Activated CD8-positive, alpha-beta memory T cell treated with anti-CD3 and anti-CD28 coated beads, Interleukin-2, amount 50 U/mL, for 4 hours (primary cell): ENCODE measurements at places on chromosomes 5 and 9.
A peak's percentile ranks its signal among the peaks of the same experiment; 100 is the strongest.

GRCh38 chr9:20524776-20525175, 97.5 kb downstream of the MLLT3 start:
- DNase-seq: no peak

DNA sequence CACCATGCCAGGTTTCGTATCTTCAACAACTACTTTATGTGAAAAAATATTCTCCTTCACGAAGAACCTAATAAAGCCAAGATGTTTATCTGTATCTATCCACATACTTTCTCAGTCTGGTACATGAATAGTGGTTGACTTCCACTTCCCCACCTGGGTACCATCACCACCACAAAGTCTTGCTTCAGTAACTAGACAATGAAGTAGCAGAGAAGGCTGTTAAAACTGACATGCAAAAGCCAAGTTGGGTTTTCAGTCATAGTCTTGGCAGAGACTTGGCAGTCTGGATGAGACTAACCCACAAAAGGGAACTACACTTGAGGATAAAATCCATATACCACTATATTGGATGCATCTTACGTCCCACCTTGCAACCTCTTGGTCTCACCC, 5.0 kb downstream of the P4HA2 start:
- no peak for DNase-seq

DNA sequence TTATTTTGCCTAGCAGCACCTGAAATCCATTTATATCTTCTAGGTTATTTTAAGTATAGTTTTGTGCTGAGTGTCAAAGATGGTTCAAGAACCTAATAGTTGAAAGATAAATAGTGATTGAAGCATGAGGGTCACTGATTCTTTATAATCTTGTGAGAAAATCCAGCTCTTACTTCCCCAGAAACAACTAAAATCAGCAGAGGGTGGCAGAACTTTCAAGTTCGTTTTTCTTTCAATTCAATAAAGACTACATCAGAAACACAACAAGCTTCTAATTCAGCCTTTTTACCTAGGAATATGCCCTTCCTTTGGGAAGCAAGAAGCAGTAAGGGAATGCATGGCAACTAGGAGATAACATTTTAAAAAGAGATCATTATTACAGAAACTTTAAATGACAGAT, 202.6 kb downstream of the KIAA0825 start:
- DNase-seq: no peak

- no peak for DNase-seq
Measured at GRCh38 chr9:21835121-21835520, 32.7 kb downstream of the MTAP start.

DNA sequence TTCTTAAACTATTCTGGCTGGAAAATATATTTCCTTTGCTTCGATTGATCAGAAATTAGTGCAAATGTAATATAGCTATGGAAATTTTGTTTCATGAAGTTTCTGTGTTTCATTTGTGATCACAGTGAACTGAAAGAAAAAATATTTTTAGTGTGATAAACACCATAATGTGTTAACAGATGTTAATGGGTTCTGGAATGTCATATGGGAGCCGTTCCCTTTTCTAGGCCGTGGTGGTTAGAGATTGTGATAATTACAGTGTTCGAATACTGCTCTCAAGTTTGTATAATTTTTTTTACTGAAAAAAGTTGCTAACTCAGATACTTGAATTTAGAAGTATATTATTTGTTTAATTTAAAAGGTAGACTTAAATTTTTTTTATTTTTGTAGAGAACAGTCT, 19.3 kb downstream of the GAPVD1 start:
- no peak for DNase-seq

DNA sequence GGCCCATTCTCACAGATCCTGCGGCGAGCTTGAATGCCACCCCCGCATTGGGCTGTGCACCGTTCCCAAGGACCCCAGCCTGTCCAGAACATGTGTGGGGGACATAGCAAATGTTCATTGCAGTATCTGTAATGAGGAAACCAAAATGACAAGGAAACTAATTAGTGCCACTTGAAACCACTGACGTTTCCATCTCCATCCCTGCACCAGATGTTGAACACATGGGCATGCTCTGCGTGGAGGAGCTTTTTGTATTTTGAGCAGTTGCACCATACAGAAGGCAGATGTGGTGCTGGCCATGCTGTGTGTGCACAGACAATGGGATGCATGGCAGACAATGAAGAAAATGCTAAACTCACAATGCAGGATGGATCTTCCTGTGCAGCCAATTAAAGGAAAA, 437.7 kb downstream of the SEMA5A start:
- DNase-seq: no peak

DNA sequence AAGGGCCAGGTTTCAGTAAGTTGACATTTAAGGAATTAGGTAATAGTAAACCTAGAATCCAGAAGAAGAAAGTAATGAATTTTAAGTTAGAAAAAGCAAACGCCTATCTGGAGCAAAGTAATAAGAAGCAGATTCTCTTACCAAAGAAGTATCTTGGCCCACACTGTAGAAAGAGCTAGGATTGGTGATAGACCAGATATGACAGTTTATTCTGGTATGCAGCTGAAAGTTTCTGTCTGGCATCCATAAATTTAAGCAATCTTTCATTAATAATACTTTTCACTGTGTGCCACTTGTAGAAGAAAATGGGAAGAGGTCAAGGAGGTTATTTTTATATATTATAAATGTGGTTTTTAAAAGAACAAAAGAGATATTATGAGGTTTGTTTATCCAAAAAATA, 3.0 kb downstream of the RECK start:
- no peak for DNase-seq

GRCh38 chr9:91914404-91914803, 35.6 kb downstream of the ROR2 start:
- no peak for DNase-seq

DNA sequence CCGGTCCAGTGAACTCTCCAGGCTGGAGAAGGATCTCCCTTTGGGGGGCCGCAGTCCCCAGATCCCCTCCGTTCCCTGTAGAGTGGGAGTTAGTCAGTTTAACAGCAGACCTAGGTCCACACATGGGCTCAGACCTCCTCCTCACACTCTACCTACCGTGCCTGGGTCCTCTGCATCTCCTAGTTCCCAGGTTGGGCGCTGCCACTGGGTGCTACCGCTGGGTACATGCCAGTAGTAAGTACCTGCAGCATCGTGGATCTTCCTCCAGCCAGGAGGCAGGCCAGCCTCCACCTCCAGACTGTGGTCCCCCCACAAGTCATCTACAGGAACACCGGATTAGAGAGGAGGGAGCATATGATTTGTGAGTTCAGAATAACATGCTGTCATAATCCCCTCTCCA, 802 bp downstream of the APBB3 start:
- DNase-seq: no peak

- no peak for DNase-seq
Measured at GRCh38 chr9:76269789-76270188, 124.4 kb downstream of the RFK start.

- no peak for DNase-seq
Measured at GRCh38 chr5:141298376-141298775, 5.5 kb downstream of the SLC25A2 start.

DNA sequence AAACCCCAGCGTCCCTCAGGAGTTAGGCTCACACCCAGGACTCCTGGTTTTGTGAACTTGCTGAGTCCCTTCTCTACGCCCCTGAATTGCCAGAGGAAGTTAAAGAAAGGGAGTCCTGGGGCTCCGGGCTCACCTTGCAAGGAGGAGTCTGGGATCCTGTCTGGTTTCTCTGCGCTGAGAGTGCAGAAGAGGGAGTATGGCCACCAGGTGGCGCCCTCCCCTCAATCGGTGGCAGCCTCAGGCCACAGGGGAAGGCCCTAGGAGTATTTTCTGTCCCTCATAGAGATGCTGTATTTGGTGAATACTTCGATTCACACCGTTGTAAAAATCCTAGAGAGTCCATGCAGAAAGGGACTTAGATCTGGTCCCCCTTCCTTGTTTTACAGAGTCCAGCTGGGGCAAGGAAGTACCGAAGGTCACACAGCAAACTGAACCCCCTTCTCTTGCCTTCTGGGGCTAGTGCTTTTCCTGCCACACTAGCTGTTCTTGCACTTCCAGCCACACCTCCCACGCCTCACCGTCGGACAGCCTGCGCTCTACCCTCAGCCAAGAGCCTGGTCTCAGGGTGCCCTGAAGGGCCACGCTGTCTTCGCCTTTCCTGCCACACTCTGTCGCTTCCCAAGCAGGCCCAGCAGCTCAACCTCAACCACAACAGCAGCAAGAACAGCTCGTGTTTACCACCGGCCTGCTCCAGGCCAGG, 10.2 kb downstream of the HAND1 start:
- peak; percentile 74 for DNase-seq

DNA sequence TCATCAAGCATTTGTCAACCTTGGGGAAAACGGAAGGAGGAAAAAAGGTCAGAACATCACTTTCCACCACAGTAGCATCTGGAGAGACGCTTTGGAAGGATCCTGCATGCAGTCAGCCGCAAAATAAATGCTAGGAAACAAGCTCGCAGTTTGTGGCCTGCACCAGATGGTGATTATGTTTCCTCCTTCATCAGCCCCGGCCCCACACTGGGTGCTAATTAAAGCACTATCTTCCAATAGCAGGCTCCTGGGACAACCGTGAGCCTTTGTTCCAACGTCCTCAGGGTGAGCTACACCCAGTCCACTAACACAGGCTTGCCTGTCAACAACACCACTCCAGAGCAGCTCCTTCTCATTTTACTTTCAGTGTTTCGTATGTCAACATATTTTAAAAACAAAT, 64.0 kb downstream of the RNF130 start:
- no peak for DNase-seq

DNA sequence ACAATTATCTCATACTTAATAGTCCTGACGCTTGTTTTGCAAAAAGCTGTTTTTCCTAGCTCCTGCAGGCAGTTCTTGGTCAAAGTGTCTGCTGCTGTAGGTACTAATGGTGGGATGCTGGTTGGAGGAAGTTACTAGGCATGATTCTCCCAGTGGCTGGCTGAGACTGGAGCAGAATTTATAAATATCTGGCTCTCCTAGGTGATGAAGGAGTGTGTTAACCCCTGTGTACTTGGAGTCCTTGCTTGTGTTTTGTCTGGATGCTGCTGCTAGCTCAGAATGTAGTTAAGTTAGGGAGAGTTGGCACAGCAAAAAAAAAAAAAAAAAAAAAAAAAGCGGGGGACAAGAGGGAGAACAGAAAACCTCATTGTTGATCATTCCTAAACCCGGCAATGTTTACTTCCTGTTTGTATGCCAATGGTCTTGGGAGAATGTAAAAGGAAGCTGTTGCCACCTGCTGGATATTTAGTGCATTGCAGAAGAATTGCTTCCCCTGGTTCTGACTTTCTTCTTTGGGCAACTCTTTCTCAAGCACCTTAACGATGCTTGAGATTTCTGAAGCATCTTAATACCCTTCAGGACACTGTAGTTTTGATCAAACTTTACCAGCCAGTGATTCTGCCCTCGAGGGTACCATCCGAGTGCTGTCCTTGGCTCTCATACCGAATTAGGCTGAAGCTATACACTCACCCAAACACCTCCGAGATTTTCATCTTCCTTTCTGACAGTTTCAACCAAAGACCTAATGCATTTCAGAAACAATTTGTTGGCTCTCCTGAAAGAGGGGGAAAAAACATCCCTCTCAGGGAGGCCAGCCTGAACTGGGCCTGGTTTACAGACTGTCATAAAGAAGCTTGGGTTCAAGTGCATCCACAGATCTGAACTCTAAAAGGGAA, 71.7 kb upstream of the WWC1 start:
- peak; percentile 26 for DNase-seq

GRCh38 chr5:147626464-147626863, 116.6 kb upstream of the DPYSL3 start:
- DNase-seq: no peak

GRCh38 chr9:124698265-124698664, 72.8 kb downstream of the NR6A1 start:
- DNase-seq: no peak

DNA sequence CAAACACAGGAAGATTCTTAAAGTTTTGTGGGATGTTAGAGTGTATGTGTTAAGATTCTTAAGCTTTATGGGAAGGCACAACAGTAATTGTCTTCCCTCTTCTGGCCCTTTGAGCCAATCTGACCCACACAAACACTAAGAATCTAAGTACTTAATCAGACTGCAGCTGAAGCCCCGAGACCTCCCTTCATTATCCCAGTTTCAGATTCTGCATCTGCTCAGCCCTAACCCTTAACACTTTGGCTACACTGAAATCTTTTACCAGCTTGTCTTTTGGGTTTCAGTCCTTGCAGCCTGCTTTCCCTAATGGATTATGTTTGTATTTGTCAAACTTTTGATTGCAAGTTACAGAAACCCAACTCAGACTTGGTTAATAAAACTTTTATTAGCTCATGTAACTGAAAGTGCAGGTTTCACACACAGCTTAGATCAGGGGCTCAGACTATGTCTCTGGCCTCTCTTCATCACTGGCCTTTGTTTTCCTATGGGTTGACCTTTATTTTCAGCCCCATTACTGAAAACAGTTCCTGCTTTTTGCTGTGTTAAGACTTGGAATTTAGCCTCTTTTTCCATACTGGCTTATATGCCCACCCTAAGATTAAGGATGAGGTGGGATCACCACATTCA, 71.5 kb downstream of the COX7C start:
- DNase-seq: no peak

DNA sequence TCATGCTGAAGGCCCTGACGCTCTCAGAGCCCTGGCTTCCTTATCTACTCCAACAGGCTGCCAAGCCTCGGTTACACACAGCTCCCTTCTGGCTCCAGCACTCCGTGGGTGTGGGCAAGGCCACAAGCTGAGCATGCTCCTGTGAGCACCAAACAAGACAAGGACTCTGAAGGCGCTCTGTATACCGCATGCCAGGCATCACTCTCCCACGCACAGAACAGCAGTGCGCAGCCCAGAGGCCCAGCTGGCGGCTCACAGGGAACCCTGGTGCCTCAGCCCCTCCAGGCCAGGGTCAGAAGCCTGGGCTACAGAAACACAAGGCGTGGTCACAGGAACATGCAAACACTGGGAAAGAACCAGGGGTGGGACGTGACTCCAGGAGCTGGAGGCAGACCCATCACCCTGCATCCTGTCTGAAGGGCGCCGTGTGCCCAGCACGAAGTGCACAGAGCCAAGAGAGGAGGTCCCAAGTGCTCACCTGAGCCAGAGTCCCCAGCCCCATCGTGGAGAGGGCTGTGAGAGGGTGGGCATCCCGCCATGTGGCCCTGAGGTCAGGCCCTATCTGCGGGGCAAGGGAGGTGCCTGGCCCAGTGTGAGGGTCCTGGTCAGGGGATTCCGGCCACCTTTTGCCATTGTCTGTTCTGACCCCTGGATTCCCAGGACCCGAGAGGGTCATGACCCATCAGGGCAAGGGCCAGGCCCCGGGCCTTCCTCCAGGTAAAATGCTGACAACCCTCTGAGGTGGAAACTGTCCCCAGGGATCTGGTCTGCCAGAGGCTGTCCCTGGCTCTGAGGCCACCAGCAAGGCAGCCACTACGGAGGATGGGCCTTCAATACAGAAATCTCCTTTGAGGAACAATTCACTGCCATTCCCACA, 54.7 kb downstream of the COL23A1 start:
- DNase-seq: no peak

DNA sequence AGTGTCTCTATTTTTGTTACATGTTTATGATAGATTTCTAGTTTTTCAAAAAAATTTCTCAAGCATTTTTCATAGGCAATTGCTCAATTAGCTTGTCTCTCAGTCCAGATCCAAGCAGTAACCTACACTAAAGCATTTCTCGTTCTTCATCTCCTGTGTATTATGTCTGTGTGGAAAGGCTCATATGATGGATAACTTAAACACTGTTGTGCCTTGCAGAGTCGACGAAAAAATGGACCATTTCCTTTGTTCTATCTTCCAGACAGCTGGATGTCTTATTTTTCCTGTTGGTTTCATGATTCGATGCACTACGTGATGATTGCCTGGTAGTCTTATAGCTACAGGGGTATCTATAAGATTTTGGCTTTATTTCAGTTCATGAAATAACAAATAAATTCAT, 347.8 kb downstream of the TRPM3 start:
- DNase-seq: no peak
